ENCODE measurements at places on chromosomes 5 and 9. TPM values are rescaled to one million over a fixed set of nuclear protein-coding genes. Genes with fewer than 3 reads are reported as not detected.

GRCh38 chr9:135229701-135230385, 142.4 kb downstream of the OLFM1 start:
- no peak for DNase-seq

DNA sequence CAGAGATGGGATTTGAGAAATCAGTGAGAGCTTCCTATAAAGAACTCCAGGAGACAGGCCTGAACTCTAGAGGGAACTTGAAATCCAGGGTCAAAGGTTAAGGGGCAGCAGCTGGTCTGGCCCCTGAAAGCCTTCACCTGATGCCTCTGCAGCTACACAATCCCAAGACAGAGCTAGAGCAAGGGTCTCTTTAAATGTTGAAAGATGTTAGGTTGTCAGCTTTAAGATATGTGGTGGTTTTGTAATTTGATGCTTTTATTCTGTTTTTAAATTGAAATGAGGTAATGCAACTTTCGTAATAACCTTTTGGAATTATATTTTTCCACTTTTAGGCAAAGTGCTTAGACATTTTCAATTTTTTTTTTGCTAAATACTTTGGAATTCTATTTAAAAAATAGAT, 2.4 kb downstream of the SOWAHA start:
- no peak for DNase-seq

DNA sequence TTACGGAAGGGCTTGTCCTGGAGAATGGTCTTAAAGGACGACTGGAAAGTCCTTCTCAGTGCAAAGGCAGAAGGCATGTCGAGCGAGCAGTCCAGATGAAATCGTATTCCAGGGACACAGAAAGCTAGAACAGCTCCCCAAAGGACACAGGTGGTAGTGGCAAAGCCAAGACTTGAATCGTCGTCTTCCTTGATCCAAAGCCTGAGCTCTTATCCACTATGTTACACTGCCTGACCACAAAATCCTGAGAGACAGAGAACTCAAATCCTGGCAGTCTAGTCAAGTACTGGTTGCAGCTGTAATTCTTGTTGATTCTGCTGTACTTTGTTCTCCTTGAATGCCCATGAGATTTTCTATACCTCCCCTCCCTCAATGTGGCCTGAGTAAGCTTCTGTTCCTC, 198.7 kb downstream of the TARS1 start:
- DNase-seq, result no peak

GRCh38 chr5:23367874-23368273, 139.5 kb upstream of the PRDM9 start:
- DNase-seq, result no peak

DNA sequence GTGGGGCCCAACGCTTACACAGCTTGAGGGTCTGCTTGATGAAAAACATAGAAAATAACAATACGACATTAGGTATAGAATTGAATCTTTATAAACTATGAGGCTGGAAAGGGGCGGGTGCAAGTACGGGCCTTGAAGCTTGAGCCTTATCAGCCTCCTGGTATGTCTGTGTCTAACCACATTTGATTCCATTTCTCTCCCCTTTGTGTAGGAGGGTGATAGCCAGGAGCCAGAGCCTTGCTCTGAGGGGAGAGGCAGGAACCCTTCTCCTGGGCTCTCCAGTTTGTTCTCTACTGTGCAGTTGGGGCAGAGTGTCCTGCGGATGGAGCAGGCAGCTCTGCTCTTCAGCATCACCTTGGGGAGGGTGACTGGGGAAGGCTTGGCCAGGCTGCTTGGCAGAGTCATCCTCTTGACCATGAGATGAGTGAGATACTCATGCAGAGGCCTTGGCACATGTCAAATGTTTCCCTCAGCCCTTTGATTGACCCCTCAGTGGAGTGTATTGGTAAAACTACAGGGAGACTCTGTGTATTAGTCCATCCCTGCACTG, 153.5 kb downstream of the SEMA6A start:
- no peak for DNase-seq

DNA sequence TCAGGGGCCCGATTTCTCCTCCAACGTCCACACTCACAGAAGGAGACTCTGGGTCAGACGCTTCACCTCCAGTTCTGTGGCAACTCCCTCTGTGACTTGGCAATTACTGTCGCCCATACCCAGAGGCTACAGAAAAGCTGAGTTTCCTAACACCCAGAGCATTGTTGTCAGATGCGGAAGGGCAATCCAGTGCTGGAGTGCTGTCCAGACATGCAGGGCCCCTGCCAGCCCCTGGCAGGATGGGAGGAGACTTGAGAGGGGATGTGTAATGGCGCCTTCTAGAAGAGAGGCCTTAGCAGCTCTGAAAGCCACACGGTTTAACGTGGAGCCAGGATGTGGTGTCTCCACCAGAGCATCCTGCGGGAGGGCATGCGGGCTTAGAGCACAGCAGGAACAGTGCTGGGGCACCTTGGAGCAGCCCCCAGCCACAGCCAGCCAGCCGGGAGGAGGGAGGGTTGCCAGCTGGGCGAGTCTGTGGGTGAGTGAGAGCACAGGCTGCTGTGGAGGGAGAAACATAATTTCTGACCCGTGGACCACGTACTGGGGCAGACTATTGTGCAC, 139.4 kb upstream of the IRX1 start:
- no peak for DNase-seq

The PCDHB14 gene
- polyA plus RNA-seq, result 0.42 TPM
